ENCODE measurements at places on chromosomes 11 and 22. TPM values are rescaled to one million over a fixed set of nuclear protein-coding genes. Genes with fewer than 3 reads are reported as not detected.

KCNJ5 gene
- not detected for total RNA-seq

HTR3B gene
- total RNA-seq, result not detected

FAM180B gene
- total RNA-seq, result 0.23 TPM

OR5M10 gene
- total RNA-seq, result not detected

OR5AK2 gene
- total RNA-seq, result not detected

THOC5 gene
- total RNA-seq, result 34.2 TPM

CD3G gene
- 156 TPM for total RNA-seq

CD3E gene
- total RNA-seq, result 544 TPM

VPS11 gene
- total RNA-seq, result 68.0 TPM

PKNOX2 gene
- not detected for total RNA-seq

NCAM1 gene
- 0.44 TPM for total RNA-seq

APOL5 gene
- not detected for total RNA-seq

CNTF gene
- 3.8 TPM for total RNA-seq

APOL4 gene
- not detected for total RNA-seq

OMP gene
- total RNA-seq, result not detected

TNKS1BP1 gene
- 16.2 TPM for total RNA-seq

CD6 gene
- total RNA-seq, result 568 TPM

OR52N4 gene
- 1.3 TPM for total RNA-seq

PHOX2A gene
- not detected for total RNA-seq

SLC35F2 gene
- 7.3 TPM for total RNA-seq

RFPL2 gene
- 1.6 TPM for total RNA-seq

TMX2 gene
- total RNA-seq, result 38.3 TPM

NEU3 gene
- 10.7 TPM for total RNA-seq

MOV10L1 gene
- not detected for total RNA-seq

Data from T-helper 17 cell (primary cell).